ENCODE measurements at places on chromosomes 6 and 20.

- DNase-seq = no peak
Observed at GRCh38 chr6:16816891-16817290, 55.6 kb upstream of the ATXN1 start.

- no peak for DNase-seq
Observed at GRCh38 chr6:154791556-154792317, 58.5 kb downstream of the SCAF8 start.

- DNase-seq = no peak
Observed at GRCh38 chr6:95285881-95286280, 291.5 kb upstream of the MANEA start.

DNA sequence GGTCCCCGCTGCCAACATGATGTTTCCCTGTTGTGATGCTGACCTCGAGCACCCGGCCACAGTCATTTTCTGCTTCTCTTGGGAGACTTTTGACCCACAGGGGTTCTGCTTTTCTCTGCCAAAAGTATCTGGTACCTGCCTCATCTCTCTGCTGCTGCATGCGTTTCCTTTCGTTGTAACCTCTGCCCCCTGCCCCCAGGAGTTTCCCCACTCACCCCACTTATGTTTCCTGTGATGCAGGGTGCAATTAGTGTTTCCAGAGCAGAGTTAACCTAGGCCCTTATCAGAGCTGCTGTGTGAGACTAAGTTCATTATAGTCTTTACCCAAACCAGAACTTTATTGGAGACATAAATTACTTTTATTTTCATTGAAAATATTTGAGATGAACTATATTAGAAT, 65.2 kb upstream of the EDN3 start:
- DNase-seq = no peak

DNA sequence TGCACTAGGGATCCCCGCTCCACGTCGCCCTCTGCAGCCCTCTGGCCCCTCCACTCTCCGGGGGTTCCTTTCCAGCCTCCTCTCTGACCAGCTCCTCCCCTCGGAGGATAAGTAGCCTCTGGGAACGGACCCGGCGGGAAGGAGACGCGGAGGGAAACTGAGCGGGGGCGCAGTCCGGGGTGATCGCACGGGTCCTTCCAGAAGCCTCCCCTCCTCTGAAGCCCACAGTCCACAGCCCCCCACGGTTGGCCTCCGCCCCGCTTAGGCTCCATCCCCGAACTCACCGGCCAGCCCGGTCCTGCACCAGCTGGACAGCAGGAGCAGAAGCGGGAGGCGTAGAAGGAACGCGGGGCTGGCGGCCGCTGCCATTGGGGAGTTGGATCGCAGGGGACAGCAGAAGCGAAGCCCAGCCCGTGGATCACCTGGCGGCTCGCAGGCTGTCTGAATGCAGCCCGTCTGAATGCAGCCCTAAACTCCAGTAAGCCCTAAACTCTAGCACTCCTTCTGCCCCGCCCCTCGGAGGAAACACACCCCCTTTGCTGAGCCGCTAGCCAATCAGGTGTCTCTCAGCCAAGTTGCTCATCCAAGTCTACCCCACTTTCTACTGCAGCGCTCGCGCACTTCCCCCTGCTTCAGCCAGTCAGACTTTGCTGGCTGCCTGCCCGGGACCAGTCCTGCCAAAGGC, at the start of gene RAET1G:
RAET1G (minus strand) TSS at position 480 of the 685 bp plus-strand sequence; CDS start at position 369, 111 bp downstream.
- DNase-seq = peak; percentile 88

DNA sequence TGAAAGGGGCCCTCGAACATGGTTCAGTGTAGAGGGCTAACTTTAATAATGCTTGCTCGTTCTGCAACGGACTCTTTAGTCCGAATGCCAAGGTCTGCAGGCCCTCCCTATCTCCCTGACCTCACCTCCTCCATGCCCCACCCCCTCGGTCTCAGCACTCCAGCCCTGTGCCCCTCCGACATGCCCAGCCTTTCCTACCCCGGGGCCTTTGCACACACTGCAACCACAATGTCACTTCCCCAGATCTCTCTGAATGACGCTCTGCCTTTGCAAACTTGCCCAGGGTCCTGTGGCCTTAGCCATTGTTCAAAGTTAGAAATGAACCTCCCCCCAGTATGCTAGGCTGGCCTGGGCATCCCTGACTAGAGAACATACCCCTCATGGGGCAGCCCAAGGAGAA, 50.0 kb upstream of the NFATC2 start:
- no peak for DNase-seq

DNA sequence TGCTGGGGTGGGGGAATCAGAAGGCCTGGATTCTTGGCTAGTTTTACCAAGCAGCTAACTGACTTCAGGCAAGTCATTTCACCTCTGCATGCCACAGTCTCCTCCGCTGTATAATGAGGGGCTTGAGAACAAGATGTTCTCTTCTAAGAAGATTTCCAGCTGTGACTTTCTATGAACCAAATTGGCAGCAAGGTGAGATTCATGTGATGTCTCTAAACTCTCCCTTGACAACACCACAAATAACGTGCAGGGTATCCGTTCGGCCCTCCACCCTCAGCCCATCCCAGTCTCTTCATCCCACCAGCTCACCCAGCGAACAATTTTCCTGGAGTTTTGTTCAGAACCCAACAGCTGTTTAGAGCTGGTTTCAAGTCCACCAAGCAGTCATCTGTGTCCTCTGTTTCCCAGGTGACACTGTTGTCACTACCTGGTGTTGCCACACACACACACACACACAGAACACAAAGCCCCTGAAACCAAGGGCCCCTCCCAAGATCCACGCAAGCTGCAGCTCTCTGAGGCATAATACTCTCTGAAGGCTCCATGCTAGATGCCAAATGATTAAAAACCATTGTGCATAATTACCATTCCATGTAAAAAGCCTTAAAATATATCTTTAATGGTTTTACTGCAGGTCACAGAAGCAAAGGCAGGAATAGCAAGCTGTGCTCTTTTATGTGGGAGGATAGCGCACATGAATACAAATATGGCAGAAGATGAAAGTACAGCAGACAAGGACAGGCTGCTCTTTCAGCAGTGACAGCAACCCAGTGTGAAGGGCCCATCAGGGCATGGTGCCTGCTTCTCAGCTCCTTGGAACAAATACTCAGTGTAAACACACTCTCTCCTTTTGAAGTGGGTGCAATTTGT, 48.2 kb downstream of the ARHGAP18 start:
- DNase-seq = no peak

DNA sequence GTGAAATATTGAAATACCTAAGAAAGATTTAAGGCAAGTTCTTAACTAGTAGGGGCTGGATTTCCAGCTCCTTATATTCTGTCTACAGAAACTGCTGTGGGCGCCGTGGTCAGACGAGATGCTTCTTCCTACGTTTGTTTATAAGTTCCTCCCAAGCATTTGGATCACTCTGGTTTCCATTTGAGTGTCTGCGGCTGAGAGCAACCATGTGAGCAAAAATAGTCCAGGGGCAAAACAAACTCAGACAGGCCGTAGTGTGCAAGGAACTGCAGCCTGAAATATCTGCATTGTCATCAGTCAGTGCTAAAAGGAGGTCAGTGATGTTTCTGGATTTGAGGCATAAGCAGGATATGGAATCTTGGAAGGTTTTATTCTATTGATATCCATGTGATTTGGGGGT, 485.9 kb upstream of the JAG1 start:
- no peak for DNase-seq
